ENCODE measurements at places on chromosomes 16 and 17.

GRCh38 chr17:30318155-30318554 is 15.7 kb downstream of the TMIGD1 start:
- DNase-seq, result no peak

- DNase-seq, result no peak
Measured at GRCh38 chr17:70208080-70208794, 38.9 kb downstream of the KCNJ2 start.

GRCh38 chr17:68351395-68351794 is 60.1 kb downstream of the ARSG start:
- no peak for DNase-seq

- no peak for DNase-seq
Measured at GRCh38 chr16:88378401-88378800, 4.4 kb upstream of the ZNF469 start.

DNA sequence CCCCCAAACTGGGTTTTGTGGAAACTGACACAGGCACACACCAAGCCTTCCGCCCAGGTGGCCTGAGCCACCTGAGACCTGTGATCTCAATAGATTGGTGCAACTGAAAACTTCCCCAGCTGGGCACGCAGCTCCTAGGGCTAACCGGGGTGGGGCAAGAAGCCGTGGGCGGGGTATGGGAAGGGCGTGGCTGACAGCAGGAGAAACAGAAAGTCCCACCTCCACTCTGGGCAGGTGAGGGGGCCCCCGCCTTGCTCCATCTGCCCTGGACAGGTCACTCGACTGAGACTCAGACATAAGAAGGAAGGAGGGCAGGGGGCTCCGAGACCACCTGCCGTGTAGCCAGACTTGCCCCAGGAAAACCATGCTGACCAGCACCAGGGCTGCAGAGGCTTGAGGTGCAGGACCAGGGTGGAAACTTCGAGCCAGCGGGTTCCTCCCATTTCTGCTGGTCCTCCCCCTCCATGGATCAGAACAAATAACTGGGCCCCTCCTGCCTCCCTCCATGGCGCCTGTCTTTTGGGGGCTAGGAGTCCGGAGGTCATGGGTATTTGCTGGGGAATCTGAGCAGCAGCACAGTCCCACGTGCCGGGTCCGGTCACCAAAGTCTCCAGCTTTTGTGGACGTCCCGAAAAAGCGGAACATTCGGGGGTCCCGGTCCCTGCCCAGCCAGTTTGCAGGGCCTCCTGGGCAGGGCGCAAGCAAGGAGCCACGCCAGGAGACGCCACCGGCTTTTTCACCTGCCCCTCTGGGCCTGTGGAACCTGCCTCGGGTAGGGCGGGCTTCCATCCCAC is 1.3 kb downstream of the TIMP2 start:
- DNase-seq, result peak; percentile 41

- no peak for DNase-seq
Measured at GRCh38 chr16:22775220-22775922, 38.6 kb upstream of the HS3ST2 start.

DNA sequence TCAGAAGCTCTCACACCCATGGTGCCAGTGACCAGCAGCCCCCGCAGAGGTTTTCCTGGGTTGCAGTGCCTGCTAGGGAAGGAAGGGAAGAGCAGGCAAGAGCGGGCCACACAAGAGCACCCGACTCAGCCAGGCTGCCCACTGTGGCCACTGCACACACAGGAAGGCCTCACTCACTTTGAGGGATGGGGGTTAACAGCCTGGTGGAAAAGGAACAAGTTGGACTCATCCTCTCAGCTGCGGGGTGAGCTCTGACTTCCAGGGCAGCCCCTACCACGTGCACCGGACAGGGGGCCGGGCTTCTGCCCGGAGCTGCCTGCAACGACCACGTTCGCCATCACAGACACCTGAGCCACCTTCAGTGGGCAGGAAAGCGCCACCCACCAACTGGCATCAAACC is 8.1 kb downstream of the P4HB start:
- no peak for DNase-seq

GRCh38 chr17:64180089-64181073 is 50.4 kb upstream of the ERN1 start:
- DNase-seq, result no peak

DNA sequence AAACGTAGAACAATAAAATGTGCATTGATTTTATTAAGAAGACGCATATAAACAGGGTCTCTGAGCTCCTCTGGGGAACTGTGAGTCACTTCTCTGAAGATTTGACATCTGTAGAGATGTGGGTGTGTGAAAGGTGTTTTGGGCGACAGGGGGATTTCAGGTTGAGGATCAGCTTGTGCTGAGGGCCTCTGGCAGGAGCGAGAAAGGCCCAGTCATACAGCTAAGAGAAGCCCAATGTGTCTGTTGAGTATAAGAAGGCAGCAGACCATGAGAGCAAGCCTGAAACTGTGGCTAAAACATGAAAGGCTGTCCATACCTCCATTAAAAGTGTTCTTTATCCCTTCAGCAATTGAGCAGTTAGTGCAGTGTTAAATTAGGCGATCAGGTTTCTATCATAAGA is 406.5 kb upstream of the MON1B start:
- no peak for DNase-seq

GRCh38 chr17:75371339-75371738 is 34.1 kb downstream of the GRB2 start:
- DNase-seq, result no peak

DNA sequence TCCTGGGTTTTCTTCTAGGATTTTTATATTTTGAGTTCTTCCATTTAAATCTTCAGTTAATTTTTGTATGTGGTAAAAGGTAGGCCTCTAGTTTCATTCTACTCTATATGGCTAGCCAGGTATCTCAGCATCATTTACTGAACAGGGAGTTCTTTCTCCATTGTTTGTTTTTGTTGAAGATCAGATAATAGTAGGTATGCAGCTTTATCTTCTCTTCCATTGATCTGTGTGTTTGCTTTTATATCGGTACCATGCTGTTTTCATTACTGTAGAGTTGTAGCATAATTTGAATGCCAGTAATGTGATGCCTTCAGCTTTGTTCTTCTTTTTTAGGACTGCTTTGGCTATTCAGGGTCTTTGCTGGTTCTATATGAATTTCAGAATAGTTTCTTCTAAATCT is 77.3 kb downstream of the USP22 start:
- DNase-seq, result no peak

- DNase-seq, result no peak
Measured at GRCh38 chr17:81831563-81831956, 1.5 kb downstream of the MCRIP1 start.

GRCh38 chr17:79658811-79659207 is 48.0 kb upstream of the RBFOX3 start:
- no peak for DNase-seq

GRCh38 chr16:84585886-84586285 is 32.0 kb downstream of the COTL1 start:
- DNase-seq, result no peak

DNA sequence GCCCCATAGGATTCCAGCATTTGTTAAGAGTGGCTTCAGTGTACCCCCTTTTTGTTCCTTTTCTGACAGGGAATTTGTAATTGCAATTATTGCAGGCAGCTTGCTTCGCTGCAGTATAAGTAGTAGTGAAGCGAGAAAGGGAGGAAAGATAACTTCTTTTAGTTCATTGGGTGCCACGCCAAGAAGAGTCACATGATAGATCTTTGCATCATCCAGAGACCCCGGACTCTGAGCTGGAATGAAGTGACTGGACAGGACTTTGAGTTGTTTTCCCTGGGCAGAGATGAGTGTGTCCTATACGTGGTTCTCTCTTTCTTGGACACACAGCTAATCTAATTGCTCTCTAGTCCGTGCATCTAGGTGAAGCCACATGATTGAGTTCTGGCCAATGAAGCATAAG is 44.8 kb upstream of the PMFBP1 start:
- no peak for DNase-seq

GRCh38 chr16:68345958-68346635 is 35.3 kb downstream of the PRMT7 start:
- DNase-seq, result no peak

- no peak for DNase-seq
Measured at GRCh38 chr17:11803231-11803969, 193.9 kb downstream of the ZNF18 start.

DNA sequence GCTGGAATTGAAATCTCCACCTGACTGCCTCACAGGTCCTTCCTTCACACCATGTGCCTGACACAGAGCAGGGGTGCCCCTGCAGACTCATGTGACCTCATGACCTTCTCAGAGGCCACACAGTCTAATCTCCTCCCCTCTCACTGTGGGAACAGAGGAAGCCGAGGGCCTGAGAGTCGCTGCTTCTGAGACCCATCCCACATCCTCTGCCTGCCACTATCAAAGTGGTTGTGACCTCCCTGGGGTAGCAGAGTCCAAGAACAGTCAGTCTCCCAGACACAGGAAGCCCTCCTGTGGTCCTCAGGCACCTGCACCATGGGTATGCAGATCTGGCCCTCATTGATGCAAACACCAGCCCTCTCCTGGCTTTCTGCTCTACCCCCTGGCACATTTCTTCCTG is 78.5 kb downstream of the RAB11FIP4 start:
- DNase-seq, result no peak

DNA sequence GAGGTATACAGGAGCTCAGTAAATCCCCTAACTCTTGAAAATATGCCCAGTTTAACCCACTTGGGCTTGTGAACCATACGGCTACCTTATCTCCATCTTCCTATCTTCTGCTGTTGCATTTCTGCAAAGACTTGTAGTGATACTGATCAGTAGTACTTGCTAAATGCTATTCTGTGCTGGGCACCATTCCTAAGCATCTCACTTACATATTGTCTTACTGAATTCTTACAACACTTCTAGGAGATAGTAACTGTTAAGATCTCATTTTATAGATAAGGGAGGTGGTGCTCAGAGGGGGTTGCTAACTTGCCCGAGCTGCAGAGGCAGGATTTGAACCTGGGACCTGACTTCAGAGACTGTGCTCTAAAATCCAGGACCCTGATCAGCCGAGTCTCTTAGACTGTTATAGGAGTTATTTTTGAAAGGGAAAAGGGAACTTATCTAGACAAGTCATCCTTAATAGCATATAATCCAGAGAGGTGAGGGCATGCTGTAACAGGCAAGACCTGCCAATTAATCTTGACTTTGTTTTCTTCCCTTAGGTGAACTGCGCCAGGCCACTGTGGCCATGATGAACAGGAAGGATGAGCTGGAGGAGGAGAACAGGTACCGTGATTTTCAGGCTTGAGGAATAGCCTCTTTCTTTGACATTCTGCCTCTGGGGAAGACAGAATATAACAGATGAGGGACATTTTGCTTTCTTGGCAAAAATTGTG is 149.7 kb downstream of the SNX29 start:
- DNase-seq, result no peak

- no peak for DNase-seq
Measured at GRCh38 chr17:19391432-19391831, 4.4 kb upstream of the MFAP4 start.

DNA sequence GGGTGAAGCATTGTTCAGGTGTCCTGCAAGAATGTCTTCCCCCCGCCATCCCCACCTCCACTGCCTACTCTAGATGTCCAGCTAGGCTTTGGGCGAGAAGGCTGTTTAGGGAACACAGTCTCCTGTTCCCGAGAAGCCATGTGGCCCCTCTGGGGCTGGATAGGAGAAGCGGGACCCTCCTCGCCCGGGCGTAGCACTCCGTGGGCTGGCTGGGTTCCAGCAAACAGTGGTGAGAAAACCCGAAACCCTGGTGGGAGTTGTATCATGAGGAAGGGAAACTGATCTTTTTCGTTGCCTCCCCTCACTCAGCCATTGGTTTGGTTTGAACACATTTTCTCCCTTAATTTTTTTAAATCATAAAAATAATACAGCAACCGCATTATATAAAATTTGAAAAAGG is 56.6 kb downstream of the IRF8 start:
- DNase-seq, result no peak

- DNase-seq, result no peak
Measured at GRCh38 chr16:46658925-46659324, 30.1 kb downstream of the VPS35 start.

DNA sequence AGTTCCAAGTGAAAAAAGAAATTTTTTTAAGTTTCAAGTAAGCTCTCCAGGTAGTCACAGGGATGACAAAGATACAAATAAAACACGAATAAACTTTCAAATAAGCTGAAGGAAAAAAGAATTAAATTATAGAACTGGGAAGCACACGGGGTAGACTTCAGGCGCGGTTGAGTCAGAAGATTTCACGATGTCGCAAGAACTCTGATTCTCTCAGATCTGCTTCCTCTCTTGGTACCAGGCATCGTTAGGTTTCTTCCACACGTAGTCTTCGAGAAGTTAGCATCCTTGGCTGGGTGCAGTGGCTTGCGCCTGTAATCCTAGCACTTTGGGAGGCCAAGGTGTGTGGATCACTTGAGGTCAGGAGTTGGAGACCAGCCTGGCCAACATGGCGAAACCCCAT is 784.1 kb upstream of the RBFOX1 start:
- DNase-seq, result no peak

DNA sequence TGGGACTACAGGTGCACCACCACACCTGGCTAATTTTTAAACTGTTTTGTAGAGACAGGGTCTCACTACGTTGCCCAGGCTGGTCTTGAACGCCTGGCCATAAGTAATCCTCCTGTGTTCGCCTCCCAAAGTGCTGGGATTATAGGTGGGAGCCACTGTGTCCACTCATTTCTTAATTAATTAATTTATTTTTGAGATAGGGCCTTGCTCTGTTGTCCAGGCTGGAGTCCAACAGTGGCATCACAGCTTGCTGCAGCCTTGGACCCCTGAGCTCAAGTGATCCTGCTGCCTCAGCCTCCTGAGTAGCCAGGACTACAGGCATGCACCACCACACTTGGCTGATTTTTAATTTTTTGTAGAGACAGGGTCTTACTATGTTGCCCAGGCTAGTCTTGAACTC is 47.1 kb upstream of the TRAP1 start:
- DNase-seq, result no peak

- no peak for DNase-seq
Measured at GRCh38 chr17:49067163-49067562, 65.4 kb upstream of the B4GALNT2 start.

DNA sequence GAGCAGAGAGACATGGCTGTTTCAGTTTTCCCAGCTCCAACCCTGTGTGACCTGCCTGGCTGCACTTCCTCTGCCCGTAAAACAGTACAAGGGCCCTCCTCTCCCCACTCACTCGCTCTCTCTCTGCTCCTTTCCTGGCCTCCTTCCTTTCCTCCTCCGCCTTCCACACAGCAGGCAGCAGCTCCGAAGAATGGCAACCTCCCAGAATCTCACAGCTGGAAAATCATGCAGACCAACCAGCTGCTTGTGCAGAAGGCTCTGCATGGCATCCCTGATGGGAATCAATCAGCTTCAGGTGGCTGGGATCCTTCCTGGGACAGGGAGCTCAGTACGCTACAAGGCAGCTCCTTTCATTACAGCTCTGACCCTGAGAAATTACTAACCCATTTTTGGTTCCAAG is 27.4 kb downstream of the TMEM132E start:
- no peak for DNase-seq

GRCh38 chr17:3695129-3695722 is 729 bp downstream of the P2RX5 start:
- DNase-seq, result no peak

GRCh38 chr16:50751528-50751927 is 9.6 kb downstream of the CYLD start:
- DNase-seq, result no peak

DNA sequence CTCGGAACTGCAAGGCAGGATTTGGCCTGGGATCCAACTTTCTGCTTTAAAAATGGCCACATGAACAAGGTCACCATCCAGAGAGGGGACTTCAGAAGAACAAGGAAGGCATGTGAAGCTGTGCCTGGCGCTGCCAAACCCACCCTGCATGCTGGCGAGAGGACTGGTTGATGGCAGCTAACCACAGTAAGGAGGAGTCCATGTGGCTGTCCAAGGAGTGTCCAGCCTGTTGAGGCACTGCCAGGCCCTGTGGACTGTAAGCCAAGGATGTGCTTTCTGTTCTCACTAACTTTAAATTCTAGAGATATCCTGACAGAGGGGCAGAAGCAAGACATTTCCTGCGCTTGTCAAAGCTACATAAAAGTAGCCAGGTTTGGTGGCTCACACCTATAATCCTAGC is 40.4 kb downstream of the CDK5R1 start:
- no peak for DNase-seq
